ENCODE measurements at places on chromosomes 3 and 15.

GRCh38 chr3:123499322-123499721 is 50.4 kb upstream of the ADCY5 start:
- no peak for DNase-seq

DNA sequence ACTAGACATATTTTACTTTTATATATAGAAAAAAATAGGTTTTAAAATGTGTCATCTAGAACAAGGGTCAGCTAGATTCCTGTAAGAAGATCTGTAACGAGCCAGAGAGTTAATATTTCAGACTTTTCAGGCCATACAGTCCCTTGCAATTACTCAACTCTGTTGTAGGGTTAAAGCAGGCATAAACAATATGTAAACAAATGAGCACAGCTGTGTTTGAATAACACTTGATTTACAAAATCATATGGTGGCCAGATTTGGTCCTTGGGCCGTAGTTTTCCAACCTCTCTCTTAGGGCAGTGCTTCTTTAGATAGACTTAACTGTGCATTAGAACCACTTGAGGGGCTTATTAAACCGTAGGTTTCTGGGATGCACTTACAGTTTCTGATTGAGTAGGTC is 19.6 kb downstream of the LRRC57 start:
- no peak for DNase-seq

DNA sequence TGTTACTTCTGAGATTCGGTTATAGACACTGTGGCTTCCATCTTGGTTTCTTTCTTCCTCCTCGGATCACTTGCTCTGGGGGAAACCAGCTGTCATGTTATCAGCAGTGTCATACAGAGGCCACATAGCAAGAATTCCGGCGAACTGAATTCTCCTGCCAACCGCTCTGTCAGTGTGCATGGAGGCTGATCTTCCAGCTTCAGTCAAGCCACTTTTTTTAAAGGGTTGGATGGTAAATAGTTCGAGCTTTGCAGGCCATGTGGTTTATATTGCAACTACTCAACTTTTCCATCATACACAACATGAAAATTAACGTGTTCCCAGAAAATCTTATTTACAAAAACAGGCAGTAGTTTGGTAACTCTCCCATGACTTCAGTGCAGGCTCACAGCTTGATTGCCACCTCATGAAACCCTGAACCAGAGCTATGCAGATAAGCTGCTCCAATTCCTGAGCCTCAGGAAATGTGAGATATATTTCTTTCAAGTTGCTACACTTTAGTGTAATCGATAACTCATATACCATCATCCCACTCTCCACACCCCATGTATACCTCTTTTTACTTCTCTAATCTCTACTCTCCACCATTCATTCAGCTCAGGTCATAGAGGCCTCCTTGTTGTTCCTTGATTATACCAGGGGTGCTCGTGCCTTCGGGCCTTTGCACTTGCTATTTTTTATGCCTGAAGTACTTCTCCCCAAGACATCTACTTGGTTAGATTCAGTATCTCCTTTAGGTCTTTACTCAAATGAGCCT is 7.2 kb downstream of the RPL22L1 start:
- DNase-seq = no peak

DNA sequence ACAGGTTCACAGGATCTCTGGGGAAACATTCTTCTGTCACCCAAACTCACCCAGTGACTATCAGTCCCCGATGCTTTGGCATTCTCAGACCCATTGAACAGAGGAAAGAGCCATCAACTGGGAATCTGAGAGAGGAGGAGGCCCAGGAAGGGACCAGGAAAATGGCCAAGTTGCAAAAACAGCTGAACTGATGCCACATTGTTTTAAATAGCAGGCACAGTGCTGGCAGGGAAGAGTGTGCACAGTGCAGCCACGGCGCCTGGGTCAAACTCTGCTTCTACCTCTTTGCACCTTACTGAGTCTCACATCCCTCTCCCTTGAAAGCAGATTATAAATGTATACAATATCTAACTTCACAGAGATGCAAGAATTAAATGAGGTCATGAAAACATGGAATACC is 66.4 kb downstream of the SRGAP3 start:
- no peak for DNase-seq

DNA sequence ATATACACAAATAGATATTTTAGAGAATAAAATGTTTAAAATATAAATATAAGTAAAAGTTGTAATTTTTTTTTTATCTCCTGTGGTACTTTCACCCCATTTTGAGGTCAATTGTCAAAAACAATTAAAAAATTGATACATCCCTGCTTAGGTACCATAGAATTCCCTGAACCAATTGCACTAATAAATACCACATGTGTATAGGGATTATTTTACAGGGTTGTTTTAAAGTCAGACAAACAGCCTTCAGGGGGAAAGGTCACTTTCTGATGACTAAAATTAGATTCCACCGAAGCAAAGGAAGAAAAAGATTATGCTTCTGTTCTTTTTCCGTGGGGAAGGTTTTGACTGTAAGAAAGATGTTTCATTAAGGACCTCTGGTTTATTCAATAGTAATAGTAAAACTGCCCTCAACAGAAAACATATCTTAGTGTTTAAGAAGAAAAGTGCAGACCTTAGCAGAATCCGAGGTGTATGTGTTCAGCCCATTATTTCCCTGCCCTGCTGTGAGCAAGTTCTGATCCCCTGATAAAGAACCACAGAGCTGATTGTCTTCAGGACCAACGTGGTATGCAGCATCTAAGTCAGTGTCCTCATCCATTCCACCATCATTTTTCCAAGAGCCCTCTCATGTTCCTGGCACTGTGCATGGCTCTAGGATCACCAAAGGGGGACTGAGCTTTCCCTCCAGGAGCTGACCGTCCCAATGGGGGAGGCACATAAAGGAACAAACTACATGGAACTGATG is 132.9 kb upstream of the IL12A start:
- DNase-seq = no peak

DNA sequence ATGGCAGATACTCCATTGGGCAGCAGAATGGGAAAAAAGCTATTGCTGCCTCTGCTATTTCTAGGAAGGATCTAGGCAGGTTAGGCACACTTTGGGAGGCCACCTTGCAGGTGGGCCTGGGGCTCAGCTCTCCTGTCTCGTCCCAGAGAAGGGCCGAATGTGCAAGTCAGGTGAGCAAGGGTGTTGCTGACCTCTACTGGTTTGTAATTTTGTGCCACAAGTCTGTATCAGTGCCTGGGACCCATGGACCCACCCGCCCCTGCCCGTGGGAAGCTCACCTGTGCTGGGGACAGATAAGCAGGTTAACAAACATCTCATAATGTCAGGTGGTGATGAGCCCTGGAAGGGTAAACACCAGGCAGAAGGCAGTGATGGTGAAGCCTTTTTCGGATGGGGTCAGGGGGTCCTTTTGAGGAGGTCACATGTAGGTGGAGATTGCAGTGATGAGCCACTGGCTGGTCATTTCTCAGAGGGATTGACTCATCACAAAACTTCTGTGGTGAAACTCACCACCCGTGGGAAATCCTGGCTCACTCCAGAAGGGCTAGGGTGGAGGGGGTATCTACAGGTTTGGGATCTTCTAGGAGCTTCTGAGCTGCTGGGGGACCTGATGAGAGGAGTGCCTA is 161.3 kb downstream of the KLF13 start:
- no peak for DNase-seq

- DNase-seq = no peak
Observed at GRCh38 chr15:82656641-82657266, 9.6 kb upstream of the CPEB1 start.

GRCh38 chr15:67927501-67928168 is 87.8 kb upstream of the RNU6-1 start:
- no peak for DNase-seq

DNA sequence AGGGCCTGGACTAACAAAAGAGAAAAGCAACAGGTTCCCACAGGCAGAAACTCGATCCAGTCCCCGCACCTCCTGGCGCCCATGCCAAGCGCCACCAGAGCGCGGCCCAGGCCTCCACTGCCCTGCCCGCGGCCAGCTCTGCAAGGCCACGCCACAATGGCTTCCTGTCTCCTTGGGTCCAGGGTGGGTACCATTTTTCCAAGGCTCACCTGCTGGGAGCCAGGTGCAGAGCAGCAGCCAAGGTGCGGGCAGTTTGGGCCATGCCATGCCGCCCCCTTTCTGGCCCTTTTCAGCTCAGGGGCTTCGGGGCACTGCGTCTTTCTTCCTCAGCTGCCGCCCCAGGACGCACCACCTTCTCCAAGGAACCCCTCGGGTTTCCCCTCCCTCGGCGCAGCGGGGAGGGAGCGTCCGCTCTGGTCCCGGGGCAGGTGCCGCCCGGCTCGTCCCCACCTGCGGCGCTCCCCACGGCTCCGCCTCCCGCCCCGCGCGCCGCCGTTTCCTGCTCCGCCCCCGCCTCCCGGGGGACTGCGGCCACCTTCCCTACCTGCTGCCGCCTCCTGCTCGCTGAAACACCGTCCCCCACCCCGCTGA is at the start of gene ILDR1:
TSS of gene ILDR1 (minus strand) at position 437 of the 591 bp plus-strand sequence. CDS start at position 267, 170 bp downstream.
- no peak for DNase-seq

DNA sequence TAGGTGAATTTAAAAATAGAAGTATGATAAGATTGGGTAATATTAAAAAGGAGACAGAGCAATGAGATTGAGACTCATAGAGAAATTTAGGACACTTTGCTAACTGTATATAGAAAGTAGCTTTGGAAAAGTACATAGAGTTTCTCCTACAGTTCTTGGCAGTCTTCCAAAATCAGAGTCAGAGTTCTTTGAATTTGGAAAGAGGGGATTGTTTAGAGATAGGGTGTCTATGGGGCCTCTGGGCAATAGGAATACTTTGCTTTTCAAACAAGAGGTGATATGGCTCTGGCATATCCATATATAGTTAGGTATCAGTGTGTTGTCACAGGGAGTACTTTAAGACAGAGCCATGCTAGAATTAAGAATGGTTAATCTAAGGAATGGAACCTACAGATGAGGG is 477.1 kb upstream of the KCNMB2 start:
- DNase-seq = no peak

GRCh38 chr15:40287968-40288367 is 5.1 kb upstream of the ANKRD63 start:
- no peak for DNase-seq

GRCh38 chr3:128060473-128061381 is 8.5 kb downstream of the SEC61A1 start:
- DNase-seq = no peak

DNA sequence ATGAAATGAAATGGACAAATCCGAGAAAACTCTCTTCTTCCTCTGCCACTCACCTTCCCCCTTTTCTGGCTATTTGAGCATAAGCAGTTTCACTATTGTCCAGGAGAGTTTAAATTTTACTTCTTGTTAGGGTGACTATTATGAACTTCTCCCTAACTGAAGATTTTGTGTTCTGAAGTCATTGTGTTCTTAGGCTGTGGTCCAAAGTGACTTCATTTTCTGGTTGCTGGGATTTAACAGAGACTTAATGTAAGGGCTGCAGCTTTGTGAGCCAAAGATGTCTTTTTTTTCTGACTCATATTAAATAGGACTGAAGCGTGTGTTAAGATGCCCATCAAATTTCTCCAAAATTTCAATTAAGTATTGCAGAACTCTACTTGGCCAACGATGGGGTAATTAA is 46.5 kb upstream of the FSTL1 start:
- DNase-seq = no peak

GRCh38 chr3:47283591-47284364 is 1.0 kb downstream of the KLHL18 start:
- DNase-seq = no peak

- no peak for DNase-seq
Observed at GRCh38 chr15:77563623-77564156, 69.0 kb downstream of the LINGO1 start.

Measured in stimulated activated CD8-positive, alpha-beta memory T cell treated with anti-CD3 and anti-CD28 coated beads, Interleukin-7, amount 100 ng/mL, for 1 hour (primary cell).